ENCODE measurements at places on chromosomes 16 and 17.
A peak's percentile ranks its signal among the peaks of the same experiment; 100 is the strongest.

DNA sequence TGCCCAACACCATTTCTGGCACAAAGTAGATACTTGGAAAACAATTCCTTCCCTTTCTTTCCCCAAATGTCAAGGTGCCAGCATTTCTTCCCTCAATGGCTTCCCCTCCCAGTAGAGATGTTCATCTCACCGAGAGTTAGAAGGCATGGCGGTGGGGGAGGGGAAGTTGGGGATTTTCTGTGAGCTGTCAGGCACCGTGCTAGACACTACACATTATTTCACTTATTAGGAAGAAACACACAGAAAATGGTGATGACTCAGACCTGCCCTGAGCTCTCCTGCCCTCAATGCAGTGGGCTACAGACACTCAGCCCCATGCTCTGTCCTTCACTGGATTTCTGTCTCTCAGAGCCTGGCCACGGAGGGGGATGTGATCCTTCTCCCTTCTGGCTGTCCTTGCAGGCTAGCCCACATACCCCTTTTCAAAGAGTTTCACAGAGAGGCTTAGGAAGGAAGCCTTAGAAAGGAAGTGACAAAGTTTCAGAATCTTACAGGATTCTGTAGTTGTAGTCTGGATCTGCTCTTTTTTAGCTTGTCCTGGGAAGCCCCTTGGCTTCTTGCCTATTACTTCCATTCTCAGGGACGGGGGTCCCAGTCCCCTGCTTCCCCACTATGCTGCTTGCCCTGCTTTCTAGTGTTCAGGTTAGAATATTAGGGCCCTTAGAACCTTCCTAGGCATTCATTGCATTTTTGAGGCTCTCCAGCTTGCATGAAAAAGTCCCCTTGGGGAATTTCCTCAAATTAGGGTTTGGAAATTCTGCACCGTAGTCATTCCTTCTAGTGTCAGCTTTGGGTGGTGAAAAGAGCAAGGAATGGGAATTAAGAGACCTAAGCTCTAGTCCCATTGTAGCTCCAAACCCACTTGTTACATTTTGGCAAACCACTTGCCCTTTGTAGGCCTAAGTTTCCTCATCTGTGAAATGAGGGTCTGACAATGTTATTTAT is 12.2 kb upstream of the CCL5 start:
- DNase-seq, result no peak

GRCh38 chr16:56226187-56226586 is 34.9 kb downstream of the GNAO1 start:
- DNase-seq, result no peak

- no peak for DNase-seq
Observed at GRCh38 chr17:65559461-65559803, 2.0 kb downstream of the AXIN2 start.

DNA sequence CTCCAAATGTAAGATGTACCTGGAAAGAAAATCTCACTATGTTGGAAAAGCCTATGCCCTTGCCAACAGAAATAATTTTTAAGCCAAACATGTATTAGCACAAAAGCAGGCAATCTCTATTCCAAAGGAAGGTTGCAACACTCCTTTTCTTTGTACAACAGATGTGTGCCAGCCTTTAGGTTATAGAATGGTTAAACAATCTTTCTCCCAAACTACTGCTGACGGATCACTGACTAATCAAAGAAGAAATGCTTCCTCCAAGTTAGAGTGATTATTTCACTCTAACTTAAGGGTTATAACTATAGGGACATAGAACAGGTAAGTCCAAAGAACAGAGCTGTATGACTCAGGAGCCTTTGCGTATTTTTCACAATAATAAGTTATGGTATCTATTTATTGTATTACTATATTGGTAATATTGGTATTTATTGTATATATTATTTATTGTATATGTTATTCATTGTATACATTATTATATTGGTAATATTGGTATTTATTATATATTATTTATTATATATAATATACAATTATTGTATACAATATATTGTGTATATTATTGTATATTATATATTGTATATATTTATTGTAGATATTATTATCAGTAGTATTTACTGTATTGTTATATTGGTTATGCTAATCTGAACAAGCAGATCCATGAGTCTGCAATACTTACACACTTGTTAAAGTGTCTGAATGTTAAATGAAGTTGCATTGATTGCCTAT is 36.7 kb upstream of the ABCA5 start:
- no peak for DNase-seq

GRCh38 chr16:85146922-85147651 is 34.8 kb upstream of the CIBAR2 start:
- no peak for DNase-seq

- no peak for DNase-seq
Observed at GRCh38 chr17:74641224-74641957, 17.9 kb upstream of the CD300E start.

DNA sequence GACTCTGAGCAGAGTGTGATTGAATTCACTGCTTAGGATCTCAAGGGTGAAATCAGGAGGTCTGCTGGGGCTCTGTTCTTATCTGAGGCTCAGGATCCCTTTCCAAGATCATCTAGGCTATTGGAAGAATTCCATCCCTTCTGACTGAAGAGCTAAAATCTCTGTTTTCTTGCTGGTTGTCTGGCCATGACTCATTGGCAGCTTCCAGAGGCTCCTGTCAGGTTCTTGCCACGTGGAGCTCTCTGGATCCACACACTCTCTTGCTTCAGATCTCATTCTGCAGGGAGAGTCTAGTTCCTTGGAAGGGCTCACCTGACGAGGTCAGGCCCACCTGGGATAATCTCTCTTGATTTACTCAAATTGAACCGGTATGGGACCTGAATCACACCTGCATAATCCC is 930.7 kb downstream of the CDH8 start:
- DNase-seq, result no peak

DNA sequence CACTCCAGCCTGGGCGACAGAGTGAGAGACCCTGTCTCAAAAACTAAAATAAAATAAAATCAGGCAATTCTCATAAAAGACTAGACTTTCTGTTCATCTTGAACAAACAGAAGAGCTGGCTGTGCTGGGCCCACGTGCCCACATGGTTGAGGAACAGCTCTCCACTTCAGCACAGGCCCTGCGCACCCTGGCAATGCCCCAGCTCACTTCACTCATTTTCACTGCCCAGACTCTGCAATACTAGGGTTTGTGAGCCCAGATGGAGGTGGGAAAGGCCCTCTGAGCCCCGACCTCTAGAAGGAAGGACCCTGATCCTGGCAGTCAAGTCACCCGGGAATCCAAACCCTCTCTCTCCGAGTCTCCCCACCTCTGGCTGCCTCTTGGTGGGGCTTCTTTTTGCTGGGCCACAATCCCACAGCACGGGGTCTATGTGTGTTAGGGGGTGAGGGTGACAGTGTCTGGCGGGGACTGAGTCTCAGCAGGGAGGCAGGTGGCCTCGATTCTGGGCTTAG is 14.8 kb downstream of the MYLK3 start:
- no peak for DNase-seq

DNA sequence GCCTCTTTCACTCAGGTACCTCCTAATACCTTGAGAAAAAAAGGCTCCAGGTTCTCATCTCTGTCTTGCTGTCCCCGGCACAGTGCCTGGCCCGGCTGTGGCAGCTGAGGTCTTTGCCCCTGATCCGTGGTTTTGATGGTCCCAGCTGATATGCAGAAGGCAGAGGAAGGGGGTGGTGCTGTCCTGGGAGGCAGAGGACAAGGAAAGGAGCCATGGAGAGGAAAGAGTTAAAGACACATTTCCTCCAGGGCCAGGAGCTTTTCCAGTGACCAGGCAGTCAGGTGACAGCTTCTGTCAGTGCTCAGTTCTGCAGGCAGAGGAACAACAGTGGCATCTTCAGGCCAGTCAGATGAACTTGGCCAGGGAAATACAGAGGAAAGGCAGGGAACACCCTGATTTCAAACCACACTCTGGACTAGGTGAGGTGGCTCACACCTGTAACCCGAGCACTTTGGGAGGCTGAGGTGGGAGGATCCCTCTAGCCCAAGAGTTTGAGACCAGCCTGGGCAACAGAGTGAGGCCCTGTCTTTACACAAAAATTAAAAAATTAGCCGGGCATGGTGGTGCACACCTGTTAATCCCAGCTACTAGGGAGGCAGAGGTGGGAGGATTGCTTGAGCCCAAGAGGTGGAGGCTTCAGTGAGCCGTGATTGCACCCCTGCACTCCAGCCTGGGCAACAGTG is 3.3 kb upstream of the COG1 start:
- DNase-seq, result peak; percentile 26

DNA sequence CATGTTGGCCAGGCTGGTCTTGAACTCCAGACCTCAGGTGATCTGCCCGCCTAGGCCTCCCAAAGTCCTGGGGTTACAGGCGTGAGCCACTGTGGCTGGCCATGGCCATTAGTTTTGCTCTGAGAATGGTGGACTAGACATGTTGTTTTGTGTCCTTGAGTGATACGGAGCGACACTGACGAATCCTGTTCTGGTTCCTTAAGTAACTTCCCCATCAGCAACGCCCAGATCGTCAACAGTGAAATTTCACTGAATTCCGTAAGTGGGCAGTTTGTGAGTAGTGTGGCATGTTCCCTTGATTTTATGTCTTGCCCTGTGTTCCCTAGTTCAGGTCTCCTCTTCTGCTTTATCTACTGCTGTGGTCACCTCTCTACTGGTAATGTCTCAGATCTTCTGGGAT is 67.4 kb downstream of the SNX29 start:
- DNase-seq, result no peak

DNA sequence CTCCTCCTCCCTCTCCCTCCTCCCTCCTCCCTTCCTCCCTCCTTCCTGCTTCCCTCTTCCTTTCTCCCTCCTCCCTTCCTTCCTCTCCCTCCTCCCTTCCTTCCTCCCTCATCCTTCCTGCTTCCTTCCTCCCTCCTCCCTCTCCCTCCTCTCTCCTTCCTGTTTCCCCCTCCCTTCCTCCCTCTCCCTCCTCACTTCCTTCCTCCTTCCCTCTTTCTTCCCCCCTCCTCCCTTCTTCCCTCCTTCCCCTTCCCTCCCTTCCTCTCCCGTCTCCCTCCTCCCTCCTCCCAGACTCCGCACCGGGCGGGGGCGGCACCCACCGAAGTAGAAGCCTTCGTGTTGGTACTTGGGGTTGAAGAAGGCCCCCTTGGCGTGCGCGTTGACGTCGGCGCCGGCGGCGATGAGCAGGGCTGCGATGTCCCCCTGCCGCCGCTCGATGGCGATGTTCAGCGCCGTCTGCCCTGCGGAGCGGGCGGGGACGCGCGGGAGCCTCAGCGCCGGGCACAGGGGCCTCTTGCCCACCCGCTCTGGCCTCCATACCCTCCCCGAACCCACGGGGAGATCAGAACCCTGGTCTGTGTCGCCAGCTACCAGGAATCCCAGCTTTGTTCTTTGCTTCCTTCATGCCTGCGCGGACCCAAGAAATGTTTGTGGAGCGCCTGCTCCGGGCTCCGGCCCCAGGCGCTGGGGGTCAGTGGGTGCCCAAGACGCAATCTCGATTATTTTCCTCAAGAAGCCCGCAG is 22.2 kb downstream of the TRPV3 start:
- DNase-seq, result no peak

DNA sequence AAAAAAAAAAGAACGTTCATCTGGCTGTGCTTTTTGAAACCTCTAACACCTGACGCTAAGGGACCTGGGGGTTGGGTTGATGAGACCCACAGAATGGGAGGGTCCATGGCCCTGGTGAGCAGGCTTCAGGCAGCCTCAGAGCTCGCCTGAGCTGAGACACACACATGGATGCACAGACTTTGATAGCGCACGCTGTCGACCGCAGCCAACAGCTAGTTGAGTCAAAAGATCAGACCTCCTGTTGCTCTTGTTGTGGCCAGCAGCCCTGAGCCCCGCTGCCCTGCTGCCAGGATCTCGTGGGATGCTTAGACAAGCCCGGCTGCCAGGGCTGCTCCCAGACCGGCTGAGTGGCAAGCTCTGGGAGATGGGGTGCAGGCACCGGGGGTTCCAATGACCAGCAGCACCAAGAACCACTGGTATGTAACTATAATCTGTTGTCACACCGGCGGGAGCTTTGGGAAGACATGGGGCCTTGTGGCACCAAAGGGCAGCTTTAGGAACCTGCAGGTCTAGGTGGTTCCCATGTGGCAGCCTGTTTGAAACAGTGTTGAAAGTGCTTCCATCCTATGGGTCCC is 20.0 kb upstream of the MEAK7 start:
- DNase-seq, result no peak

DNA sequence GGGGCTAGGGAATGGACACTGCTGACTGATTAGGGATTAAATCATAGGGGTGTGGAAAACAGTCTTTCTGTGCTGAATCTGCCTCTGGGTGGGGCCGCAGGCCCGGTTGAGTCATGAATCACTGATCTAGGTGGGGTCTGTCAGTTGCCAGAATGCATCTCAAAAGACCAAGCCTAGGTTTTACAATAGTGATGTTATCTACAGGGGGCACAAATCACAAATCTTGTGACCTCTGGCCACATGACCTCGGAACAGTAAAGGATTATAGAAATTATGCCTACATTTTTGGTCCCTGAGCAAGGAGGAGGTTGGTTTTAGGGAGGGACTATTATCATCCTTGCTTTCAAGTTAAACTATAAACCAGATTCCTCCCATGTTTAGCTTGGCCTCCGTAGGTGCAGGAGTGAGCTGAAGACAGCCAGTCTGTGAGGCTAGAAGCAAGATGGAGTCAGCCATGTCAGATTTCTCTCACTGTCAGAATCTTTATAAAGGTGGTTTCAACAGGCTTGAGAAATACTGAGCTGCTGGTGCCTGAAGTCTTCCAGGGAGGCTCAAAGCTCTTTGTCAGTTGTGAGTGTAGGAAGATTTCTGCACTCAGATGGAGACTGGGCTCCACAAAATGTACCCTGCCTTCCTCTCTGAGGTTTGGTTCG is 12.9 kb downstream of the GNGT2 start:
- no peak for DNase-seq

DNA sequence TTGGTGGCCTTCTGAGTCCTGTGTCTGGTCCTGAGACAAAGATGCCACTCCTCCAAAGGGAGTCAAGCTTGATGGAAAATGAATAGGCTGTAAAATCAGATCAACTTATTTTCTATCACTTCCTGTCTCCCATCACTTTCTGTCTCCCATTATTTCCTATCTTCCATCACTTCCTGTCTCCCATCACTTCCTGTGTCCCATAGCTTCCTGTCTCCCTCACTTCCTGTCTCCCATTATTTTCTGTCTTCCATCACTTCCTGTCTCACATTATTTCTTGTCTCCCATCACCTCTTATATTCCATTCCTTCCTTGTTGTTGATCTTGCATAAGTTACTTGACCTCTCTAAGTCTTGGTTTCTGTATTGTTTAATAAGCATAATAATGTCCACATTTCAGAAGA is 418.5 kb upstream of the EEF2KMT start:
- DNase-seq, result no peak

DNA sequence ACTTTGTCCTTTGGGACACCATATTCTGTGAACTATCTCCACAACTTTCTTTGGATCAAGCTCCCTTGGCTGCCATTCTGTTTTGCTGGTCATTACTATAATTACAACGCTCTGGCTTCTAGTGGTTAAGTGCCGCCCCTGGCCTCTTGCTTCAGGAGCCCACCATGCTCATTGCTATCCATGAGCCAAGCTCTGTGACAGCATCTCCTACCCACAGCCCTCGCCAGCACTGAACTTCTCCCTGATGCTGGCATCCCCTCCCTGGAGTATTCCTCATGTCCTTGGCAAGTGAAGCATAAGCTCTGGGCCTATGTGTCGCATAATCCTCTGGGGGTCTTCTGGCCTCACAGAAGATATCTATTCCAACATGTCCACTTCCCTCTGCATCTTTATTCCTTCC is 60.6 kb upstream of the DHX40 start:
- no peak for DNase-seq

All from NCI-H2029 (cell line).